ENCODE measurements at places on chromosomes 11 and 22.

DNA sequence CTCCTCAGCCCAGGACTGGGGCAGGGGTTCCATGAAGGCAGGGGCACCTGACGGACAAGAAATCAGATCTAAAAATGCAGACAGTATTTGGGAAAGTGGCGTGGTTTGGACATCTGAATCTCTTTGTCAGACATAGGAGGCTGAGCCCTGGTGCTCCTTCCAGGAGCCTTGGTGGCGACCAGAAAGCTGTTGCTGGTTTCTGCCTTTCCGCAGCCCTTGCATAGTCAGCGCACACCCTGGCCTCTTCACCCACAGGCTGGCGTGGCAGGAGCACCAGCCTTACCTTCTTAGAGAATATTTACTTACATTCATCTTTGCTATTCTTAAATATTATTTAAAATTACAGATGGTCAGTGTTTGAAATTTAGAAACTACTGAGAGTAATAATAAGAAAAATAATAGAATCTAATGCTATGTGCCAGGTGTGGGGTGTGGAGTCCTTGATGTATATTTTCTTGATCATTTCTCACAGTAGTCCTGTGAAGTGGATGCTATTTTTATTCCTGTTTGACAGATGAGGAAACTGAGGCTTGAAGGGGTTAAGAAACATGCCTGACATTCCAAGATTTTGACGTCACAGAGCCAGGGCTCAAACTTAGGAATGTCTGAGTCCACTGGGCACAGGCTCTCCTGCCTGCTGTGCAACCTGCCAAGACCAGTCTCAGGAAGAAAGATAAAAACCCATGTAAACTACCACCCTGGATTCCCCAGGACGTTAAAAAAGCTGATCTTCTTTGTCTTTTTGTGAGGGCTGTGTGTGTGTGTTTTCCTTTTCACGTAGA, 51.6 kb downstream of the TBC1D22A start:
- no peak for DNase-seq

- peak; percentile 17 for DNase-seq
Observed at GRCh38 chr22:38298312-38299005, 18.8 kb downstream of the CSNK1E start.

DNA sequence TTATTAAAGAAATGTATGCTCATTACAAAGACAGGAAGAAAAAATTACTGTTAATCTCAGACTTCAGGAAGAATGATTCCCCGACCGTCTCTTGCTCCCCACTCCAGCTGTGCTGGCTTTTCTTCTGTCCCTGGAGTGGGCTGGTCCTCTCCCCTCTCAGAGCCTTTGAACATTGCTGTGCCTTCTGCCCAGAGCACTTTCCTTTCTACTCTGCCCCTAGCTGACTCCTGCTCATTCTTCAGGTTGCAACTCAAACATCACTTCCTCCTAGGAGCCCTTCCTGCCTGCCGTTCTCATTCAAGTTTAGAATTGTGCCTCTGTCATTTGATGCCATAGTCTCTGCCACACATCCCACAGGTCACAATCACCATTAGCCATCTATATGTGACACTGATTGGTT, 329.5 kb downstream of the MIAT start:
- no peak for DNase-seq

DNA sequence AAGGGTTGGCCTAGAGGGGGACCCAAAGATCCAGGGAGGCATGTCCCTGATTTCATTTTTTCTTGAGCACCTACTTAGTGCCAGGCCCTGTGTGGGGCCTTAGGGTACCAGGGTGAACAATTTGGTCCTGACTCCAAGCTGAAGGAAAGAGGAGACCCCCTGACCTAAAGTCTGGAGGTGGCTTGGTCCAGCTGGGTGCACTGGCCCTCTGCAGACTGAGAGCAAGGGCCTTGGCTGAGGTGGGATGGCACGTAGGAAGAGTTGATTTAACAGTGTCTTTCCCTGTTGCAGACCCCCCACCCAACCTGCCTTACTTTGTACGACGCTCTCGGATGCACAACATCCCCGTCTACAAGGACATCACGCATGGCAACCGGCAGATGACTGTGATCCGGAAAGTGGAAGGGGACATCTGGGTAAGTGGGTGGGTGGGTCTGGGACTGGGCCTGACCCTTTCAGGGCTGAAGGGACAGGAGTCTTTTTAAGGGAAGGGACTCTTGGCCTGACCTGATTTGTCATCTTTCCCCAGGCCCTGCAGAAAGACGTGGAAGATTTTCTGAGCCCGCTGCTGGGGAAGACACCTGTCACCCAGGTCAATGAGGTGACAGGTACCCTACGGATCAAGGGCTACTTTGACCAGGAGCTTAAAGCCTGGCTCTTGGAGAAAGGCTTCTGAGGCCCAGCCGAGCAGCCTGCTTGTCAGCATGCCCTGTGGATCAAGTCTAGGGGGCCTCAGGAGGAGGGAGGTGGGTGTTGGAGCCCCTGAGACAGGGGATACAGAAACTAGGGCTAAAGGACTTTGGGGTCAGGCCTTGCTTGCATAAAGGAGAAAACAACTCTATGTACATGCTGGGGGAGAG, 3.3 kb downstream of the MRPL49 start:
- DNase-seq: no peak

DNA sequence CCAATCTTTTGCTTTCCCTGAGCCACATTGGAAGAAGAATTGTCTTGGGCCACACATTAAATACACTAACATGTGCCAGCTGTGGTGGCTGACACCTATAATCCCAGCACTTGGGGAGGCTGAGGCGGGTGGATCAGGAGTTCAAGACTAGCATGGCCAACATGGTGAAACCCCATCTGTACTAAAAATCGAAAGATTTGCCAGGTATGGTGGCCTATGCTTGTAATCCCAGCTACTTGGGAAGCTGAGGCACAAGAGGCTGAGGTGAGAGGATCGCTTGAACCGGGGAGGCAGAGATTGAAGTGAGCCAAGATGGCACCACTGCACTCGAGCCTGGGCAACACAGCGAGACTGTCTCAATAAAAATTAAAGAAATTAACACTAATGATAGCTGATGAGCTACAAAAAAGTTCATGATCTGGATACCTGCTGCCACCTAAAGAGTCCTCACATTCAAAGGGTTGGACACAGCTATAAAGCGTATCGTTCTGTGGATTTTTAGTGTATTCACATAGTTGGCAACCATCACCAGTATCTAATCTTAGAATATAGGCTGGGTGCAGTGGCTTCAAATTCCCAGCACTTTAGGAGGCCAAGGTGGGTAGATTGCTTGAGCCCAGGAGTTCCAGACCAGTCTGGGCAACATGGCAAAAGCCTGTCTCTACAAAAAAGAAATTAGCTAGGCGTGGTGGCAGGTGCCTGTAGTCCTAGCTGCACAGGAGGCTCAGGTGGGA, 3.4 kb upstream of the LDHC start:
- DNase-seq: no peak

DNA sequence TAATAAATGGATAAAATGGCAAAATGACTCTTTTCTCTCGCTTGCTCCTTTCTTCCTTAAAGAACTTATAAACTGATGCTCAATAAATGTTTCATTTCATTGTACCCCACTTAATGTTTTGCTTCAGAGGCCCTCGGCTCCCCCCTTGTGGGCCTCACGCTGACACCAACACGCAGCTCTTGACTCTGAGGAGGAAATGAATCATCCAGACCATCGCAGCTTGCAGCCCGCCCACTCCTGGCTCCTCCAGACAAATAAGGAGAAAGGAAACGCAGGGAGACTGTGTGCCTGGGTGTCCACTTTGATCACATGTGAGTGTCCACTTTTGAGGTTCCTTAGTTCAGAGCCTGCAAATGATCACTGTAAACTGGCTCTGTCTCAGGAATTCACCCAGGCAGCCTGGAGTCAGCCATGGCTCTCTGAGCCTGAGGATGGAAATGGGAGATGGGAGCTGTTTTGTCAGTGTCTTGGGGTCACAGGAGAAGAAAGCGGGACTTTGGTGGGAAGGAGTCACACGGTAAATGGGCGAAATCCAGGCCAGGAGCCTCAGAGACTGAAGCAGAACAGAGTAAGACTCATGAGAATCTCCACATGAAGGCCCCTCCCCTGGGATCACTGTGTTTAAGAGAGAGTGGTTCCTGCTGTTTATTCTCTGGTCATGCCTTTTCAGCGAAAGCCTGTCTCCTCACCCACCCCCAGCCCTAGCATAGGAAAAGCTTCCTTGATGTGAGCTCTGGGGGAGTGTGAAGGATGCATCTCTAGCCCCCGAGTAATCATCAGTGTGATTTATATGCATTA, 96.5 kb downstream of the CWC15 start:
- peak; percentile 16 for DNase-seq

DNA sequence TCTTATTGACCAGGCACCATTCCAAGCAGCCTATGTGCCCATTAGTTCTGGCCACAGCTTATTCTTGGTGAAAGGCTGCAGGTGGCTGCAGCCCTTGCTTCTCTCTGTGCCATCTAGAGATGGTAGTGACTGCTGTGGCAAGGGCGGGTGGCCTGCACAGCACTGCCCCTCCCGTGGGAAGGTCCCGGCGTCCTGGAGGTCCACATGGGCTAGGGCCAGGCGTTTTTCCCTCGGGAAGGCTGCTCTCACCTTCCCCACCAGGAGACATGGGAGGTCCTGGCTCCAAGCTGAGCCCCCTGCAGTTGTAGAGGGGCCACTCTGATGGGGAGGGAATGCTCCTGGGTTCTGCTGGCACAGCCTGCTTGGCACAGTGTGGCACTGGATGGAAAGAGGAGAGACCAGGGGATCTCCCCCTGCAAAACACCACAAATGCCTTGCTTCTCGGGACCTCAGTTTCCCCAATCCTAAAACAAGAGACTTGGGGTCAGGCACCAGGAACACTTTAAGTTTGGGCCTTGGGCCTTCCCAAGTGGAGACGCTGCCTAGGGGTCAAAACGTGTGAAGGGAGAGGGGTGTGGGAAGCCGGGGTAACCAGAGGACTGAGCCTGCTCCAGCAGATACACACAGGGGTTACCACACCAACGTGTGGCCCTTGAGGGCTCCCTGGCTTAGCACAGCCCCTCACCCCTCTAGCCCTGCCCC, 10.0 kb upstream of the TBC1D22A start:
- no peak for DNase-seq

- no peak for DNase-seq
Observed at GRCh38 chr11:59459916-59460315, 3.2 kb downstream of the OR4D6 start.

DNA sequence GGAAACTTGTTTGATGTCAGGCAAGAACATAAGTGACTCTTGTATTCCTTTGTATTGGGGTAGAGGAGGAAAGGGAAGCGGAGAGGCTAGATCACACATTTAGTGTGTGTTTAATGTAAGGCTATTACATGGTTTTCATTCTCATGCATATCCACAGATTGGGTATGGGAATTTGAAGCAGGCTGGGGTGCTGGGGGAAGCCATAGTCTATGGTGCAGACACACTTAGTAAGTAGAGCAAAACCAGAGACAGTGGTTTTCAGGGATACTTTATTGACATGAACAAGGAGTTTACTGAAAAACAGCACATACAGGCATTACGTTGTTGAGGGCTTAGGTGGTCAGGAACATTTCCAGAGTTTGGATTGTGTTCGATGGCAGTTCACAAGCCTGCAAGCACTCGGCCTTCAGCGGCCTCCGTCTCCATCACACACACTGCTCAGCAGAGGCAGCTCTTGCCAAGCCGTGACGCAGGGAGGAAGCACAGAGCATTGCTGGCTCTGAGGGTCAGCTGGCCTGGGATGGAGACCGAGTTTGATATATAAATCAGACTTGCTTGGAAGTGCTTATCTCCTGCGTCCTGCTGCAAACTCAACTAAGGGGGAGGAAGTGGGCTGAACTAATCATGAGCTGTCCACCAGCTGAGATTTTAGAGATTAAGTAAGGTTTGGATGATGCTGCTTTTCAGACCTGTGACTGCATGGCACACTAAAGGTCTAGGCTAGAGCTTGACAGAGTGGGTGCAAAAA, 25.3 kb downstream of the SCN3B start:
- DNase-seq: no peak

- no peak for DNase-seq
Observed at GRCh38 chr11:128715691-128716561, 22.1 kb downstream of the FLI1 start.

DNA sequence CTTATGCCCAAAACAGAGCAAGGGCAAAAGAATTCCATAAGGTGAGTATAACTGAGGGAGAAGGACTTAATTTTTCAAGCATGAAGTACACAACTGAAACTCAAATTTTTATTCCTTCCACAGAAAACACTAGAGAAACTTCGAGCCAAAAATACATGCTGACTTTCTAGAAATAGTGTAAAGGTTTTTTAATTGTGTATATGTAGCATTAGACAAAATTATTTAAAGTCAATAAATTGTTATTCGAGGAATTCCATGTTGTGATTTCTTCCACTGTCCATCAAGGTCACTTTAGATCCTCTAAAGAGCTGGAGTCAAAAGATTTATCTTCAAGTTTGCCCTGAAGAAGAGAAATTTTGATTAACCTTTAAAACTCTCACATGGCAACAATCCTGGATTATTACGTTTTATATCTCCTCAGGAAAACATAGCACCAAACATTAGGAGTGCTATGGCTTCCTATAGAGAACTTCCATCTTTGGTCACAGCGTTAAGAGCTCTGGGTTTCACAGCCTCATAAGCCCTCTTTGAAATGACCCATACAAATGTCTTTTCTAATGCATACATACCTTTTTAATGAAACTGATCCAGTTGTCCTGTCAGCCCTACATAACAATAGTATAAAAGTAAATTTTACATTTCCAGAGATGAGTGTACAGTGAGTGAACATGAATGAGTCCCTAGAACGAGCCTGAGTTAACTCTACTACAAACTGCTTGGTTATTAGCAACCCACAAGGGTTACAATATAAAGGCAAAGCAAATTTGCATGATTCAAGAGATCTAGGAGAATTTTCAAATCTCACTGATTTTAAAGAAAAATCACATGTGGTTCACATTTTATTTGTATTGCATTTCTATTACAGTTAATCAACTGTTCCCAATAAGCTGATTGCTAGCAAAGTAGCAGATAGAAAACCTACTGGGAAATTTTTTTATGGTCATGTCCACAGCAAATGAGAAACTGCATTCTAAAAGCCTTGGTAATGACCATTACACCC, 10.9 kb downstream of the TAF1D start:
- no peak for DNase-seq

GRCh38 chr11:35853971-35854370, 89.9 kb upstream of the LDLRAD3 start:
- no peak for DNase-seq

DNA sequence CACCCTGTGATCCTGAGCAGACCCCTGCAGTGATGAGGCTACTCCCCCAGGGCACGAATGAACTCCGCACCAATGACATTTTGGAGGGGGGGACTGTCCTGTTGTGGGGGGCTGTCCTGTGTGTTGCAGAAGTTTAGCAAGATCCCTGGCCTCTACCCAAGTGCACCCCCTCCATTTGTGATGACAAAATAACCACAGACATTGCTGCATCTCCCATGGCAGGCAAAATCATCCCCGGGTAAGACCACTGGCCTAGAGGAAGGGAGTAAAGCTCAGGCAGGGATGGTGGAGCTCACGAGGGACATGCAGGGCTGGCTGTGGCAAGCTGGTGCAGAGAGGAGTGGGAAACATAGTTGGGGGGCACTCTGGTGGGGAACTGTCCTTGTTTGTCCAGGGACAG, 40.6 kb downstream of the NECTIN1 start:
- DNase-seq: no peak

GRCh38 chr11:131240421-131240820, 130.0 kb upstream of the NTM start:
- DNase-seq: no peak

- DNase-seq: no peak
Observed at GRCh38 chr11:122271137-122271536, 155.1 kb upstream of the BLID start.
